ENCODE measurements at places on chromosomes 11 and 22.

DNA sequence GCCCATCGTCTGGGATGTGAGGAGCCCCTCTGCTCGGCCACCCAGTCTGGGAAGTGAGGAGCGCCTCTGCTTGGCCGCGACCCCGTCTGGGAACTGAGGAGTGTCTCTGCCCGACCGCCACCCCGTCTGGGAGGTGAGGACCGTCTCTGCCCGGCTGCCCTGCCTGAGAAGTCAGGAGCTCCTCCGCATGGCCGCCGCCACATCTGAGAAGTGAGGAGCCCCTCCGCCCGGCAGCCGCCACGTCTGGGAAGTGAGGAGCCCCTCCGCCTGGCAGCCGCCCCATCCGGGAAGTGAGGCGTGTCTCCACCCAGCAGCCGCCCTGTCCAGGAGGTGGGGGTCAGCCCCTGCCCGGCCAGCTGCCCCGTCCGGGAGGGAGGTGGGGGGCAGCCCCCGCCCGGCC lies 5.8 kb upstream of the OR5M8 start:
- DNase-seq: no peak

DNA sequence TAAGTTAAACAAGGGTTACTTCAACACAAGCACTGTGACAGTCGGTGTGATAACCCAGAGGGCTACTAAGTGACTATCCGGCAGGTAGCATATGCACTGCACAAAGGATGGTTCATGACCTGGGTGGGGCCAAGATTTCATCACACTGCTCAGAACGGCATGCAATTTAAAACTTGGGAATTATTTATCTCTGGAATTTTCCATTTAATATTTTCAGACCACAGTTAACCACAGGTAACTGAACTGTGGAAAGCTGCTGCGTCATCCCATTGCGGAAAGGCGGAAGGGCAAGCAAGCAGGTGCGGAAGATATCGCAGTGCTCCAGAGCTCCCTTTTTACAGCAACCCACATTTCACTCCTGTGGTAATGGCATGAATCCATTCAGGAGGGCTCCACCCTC lies 540.8 kb downstream of the INSC start:
- DNase-seq: peak; percentile 84

GRCh38 chr22:23833911-23834317 lies 4.9 kb downstream of the DERL3 start:
- DNase-seq: no peak

DNA sequence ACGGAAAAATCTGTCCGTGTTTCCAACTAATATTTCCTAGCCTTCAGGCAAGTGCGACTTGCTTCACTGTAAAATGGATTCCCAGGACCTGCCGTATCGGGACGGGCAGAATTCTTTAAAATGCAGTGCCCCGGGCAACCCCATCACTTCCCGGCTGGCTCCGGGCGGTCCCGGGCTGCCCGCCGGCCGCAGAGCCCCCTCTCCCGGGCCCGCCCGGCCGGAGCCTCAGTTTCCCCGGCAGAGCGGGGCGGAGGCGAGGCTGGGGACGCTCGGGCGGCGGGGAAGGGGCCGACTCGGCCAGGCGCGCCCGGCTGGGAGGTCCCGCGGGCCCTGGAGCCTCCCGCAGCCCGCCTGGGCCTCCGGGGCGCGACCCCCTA lies 84.2 kb upstream of the WNT7B start:
- no peak for DNase-seq

DNA sequence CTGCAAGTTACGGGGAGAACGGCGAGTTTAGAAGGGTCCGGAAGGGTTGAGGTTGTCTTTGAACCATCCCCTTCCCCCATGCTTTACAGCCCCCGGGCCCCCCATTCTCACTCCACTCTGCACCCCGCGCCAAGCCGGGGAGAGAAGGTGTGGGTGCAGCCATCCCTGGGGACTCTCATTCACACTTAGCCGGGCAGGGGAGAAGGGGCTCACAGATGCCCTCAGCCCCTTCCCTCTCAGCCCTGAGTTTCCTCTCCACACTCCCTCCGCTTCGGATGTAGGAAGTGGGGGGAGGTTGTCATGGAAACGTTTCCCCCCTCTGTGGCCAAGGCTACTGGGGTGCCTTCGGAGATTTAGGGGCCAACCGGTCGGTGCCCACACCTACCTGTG lies 334 bp downstream of the CADM1 start:
- DNase-seq: no peak

DNA sequence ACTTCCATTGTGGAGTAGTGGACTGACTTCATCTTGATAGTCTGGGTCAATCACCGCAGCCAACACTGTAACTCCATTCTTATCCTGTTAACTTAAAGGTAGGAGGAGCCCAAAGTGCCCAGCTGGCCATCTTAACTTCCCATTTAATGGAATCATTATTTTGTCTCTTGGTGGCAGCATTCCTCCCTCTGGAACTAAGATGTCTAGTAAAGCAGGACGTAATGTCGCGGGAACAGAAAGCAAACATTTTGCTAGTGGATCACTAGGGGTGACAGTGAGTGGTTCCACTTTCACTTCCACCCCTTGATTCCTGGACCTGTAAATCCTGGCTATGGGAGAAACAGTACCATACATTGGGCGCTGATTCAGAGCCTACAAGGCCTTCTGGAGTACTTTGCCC lies 71.4 kb downstream of the GAB4 start:
- no peak for DNase-seq

DNA sequence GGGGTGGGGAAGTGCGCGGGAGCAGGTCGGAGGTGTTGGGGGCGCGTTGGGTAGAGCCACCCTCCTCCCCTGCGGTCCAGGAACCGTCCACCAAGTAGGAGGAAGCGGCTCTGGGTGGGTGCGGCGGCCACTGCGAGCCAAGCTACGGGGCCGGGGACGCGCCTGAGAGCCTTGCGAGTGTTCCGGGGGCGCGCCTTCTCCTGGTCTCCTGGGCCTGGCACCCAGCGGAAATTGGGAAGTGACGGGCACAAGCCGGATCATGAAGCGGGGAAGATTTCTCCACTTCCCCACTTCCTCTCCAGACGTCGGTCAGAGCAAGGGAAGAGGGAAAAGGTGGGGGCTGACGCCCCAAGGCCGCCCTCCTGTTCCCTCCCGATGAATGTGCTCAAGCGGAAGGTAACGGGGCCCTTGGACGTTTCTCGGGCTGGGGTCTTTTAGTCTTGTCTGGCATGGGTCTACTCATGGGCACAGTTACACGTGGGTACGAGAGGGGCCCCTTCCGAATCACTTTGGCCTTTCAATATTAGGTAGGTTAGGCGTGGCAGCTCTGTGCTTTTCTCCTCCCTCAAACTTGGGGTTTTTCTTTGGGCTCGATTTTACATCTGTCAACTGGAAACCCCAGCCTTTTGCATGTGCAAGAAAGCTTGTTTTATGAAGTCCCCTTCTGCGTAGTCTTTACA lies 865 bp downstream of the RBM14 start:
- DNase-seq: no peak
